NCI-H2171 treated with DMSO at 0.1 percent for 48 hours (cell line): ENCODE measurements at places on chromosomes 16 and 17.
A peak's percentile ranks its signal among the peaks of the same experiment; 100 is the strongest.

- DNase-seq: no peak
These were observed 687.2 kb downstream of the WWOX start for GRCh38 chr16:78786635-78787034.

GRCh38 chr16:72426386-72426785 lies 254.4 kb upstream of the PMFBP1 start:
- DNase-seq: peak; percentile 59

- no peak for DNase-seq
These were observed 660.9 kb downstream of the MAF start for GRCh38 chr16:78939597-78939996.

GRCh38 chr16:85664580-85665372 lies 24.0 kb downstream of the GINS2 start:
- no peak for DNase-seq

DNA sequence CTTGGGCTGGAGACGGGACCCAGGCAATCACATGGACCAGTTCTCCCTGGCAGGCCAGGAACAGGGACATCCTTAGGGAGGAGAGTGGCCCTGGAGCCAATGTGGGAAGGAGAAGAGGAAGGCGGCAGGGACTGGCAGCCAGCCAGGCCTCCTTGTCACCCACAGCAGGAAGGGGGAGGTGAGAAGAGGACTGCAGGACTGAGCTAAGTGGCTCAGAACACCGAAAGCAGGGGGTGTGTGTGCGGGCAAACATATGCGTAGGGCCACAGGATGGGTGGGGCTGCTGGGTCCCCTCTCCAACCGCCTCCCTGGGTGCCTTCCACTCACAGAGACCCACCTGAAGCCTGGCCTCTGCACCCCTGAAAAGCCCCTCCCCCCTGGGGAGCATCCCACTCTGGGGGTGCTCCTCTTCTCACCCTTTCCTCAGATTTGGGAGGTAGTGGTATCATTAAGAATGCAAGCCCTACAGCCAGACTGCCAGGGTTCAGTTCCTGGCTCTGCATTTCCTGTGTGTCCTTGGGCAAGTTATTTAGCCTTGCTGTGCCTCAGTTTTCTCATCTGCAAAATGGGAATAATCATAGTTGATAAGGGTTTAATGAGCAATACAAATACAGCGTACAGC lies 8.1 kb downstream of the PNMT start:
- DNase-seq: peak; percentile 76

- DNase-seq: no peak
These were observed 101.5 kb upstream of the ZNF750 start for GRCh38 chr17:82941021-82942001.

GRCh38 chr16:30777591-30778297 lies 9.3 kb downstream of the ZNF629 start:
- no peak for DNase-seq

- no peak for DNase-seq
These were observed 28.5 kb upstream of the ERN1 start for GRCh38 chr17:64158406-64158805.

- peak; percentile 99 for DNase-seq
These were observed 10.7 kb downstream of the SGSM2 start for GRCh38 chr17:2347805-2348685.

- DNase-seq: no peak
These were observed 12.7 kb upstream of the ZG16 start for GRCh38 chr16:29765167-29766032.

GRCh38 chr17:59623151-59623550 lies 3.5 kb downstream of the CLTC start:
- DNase-seq: no peak

- DNase-seq: peak; percentile 79
These were observed 12.5 kb downstream of the ERN2 start for GRCh38 chr16:23700509-23700908.

DNA sequence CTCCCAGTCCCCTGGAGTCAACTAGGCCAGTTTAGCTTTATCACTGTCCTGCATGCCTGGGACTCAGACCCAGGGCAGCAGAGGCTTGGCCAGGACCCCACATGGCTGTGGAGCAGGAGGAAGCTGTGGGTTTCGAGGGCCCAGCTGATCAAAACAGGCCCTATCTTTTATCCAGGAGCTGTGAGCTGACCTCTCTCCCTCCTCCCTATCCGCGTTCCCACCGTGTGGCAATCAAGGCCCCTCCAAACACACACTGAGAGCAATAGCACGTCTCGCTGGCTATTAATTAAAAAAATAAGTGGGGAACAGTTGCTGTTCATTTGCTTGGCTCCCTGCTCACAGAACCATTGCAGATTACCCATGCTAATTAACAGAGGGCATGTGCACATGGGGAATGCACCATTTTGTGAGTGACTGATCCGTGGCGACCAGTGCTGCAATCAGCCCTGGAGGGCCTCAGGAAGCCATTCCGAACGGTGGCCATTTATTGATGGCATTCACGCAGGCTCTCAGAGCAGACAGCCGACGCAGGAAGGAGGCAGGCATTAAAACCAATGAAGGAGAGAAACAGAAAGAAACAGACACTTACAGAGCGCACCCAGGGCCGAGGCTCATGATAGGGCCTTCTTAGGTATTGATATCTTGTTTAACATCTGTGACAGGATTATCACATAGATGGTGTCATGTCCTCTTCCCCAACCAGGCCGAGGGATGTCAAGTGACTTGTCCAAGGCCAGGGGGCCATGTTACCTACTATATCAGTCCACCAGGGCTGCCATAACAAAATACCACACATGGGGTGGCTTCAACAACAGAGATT lies 157.1 kb downstream of the KATNIP start:
- no peak for DNase-seq

- DNase-seq: peak; percentile 0
These were observed 28.7 kb upstream of the GAS7 start for GRCh38 chr17:10226930-10227695.

GRCh38 chr16:71367241-71367976 lies 8.9 kb downstream of the CALB2 start:
- DNase-seq: peak; percentile 11

- peak; percentile 38 for DNase-seq
These were observed 10.6 kb upstream of the SPNS2 start for GRCh38 chr17:4487820-4488716.

- DNase-seq: no peak
These were observed 7.4 kb upstream of the HIGD1B start for GRCh38 chr17:44840274-44840673.

DNA sequence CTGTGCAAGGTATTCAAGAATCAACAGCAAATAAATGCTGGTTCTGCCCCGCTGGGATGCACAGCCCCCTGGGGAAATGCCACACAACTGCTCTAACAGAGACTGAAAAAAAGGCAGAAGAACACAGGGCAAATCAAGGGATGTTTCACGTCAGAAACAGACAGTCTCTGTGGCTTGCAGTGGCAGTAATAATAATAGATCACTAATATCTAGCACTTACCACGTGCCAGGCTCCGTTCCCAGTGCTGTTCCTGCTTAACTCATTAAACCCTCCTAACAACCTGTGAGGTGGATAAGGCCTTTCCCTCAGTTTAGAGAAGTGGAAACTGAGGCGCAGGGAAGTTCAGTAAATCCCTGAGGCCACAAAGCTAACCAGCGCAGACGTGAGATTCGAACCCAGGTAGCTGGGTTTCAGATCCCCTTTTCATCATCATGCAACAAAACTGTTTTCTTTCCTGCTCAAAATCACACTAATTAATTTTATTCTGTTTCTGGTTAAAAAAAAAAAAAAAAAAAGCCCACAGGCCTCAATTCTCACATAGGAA lies 36.7 kb downstream of the ARHGAP17 start:
- DNase-seq: peak; percentile 5

DNA sequence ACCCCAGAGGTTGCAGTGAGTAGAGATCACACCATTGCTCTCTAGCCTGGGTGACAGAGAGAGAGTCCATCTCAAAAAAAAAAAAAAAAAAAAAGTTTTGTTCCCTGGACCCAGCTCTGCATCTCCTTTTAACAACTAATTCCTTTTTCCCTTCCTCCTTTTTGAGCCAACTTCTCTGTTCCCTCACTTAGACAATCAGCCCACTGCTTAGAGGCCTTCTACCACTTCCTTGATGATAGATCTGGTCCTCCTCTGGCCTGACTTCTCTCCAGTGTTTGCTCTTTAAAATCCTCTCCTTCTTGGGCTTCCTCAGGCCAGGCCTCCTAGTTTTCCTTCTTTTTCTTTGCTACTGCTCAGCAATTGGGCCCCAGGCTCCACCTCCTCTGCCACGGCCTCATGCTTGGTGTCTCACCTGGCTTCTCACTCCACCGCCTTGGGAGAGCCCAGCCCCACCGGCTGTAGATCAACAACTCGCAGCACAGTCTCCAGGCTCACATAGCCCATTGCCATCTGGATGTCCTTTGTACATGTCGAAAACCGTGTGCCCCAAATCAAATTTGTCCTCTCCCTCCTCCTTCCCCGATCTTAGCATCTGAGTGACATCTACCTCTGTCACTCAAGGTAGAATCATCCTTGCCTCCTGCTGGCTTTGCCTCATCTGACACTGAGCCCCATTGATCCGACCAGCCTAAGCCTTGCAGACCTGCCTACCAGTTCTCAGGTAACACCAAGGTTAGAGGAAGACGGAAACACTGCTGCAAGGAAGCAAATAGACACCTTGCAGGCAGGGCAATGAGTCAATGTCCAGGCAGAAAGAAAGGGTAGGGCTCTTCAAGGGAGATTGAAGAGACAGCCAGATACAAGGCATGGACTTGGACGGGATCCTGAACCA lies 17.4 kb downstream of the ARHGAP27 start:
- peak; percentile 27 for DNase-seq

DNA sequence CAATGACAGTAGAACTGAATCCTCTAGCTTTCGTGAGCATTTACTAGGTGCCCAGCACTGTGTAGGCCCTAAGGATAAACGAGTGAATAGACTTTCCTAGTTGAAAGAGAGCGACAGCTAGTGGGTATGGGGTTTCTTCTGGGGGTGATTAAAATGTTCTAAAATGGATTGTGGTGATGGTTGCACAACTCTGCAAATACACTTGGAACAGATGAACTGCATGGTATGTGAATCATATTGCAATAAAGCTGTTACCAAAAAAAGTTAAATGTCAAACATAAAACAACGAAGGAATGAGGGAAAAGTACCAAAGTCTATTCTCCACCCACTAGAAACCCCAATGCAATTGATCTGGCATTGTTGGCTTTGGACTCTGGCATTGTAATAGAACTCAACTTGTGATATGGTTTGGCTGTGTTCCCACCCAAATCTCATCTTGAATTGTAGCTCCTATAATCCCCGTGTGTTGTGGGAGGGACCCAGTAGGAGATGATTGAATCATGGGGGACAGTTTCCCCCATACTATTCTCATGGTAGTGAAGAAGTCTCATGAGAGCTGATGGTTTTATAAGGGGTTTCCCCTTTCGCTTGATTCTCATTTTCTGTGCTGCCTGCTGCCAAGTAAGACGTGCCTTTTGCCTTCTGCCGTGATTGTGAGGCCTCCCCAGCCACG lies 70.5 kb downstream of the MARF1 start:
- no peak for DNase-seq

GRCh38 chr16:35747658-35748455 lies 2288.4 kb downstream of the TP53TG3F start:
- DNase-seq: no peak

DNA sequence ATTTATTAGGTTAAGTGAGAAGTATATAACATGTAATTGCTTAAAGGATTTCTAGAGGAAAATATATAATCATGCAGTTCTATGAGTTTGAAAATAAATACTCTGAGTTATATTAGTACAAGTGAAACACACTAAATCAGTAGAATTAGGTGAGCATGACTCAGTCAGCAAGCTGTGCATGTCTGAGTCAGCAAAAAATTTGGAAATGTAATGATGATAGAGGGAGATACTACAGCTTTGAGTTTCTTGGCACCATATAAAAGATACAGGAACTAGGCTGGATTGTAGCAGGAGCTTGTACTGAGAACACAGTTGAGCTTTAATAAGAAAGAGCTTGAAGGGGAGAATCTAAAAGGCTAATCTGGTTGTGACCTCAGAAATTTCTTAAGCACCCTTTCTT lies 1224.6 kb downstream of the CDH8 start:
- no peak for DNase-seq

DNA sequence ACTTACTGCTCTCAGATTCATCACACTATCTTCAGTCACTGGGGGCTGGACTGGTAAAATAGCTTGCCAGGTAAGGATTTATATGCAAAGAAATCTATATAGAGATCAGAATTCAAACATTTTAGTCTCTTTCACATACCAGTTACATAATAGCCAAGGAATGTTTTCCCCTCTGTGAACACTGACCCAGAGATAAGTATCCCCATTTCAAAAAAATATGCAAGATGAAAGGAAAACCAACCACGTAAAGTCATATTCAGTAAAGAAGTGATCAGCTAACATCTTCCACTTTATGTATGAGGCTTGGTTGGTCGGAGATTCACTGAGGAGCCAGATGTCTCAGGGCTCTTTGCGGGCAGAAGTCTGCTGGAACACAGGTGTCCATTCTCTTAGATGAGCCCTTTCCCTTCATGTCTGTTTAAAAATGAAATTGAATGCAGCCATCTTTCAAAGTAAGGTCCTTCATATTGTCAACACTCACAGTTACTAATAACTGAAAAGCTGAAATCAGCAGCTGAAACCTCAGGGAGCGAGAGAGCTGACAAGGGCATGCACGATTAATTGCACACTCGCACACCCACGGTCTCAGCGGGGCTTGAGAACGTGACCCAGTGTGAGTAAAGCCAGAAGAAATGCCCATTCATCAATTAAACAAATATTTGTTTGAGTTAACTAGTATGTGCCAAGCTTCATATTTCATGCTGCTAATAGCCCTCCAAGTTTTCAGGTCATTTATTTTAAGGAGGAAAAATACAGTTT lies 161.2 kb downstream of the MRTFB start:
- no peak for DNase-seq

DNA sequence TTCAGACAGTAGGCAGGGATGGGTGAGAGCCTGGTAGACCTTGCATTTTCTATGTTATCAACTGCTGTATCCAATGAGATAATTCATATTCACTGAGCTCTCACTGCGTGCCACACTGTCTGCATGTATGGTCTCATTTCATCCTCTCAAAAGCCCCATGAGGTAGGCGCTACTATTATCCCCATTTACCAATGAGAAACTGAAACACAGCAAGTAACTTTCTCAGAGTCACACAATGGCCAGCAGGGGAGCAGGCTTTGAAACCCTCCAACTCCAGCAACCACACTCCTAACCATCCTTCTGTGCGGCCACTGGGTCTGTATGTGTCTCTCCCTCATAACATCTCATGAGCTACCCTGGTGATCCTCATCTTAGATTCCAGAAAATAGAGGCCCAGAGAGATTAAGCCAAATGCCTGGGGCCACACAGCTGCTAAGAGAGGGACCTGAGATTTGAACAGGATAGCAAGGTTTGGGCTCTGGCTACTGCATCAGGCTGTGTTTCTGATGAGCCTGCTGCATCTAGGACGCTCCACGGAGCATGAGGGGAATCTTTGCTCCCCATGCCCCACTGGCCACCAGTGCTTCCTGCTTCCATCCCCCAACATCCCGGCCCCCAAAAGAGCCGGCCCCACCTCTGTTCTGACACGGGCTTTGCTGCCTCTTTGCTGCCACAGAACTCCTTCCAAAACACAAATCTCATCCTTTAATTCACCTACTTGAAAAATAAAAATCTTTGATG lies 3.2 kb downstream of the CCR7 start:
- no peak for DNase-seq
